Ascending aorta (tissue), 2 donors: ENCODE measurements at places on chromosomes 7 and 10. TPM values are rescaled to one million over a fixed set of nuclear protein-coding genes. Genes with fewer than 3 reads are reported as not detected.

DNA sequence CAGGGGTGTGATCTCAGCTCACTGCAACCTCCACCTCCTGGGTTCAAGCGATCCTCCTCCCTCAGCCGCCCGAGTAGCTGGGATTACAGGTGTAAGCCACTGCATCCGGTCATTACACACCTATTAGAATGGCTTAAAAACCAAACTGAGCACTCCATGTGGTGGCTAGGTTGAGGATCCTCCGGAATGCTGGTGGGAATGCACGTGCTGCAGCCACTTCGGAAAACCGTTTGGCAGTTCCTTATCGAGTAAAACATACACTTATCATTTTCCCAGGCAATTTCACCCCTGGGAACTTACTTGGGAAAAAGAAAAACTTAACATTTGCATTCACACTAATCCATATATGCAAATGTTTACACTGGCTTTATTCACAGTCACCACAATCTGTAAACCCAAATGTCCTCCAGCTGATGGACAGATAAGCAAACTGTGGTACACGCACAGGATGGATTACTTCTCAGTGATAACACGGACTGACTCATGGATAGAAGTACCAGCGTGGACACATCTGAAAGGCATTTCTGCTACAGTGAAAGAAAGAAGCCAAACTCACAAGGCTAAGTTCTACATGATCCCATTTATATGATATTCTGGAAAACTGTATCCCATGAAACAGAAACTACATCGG lies 20.4 kb downstream of the RFC2 start:
- no peak overlapping the region for H3K4me3 ChIP-seq
- H3K27me3 ChIP-seq: no peaks in the 10 kb centered on the region
- H3K4me1 ChIP-seq: no peaks in the 10 kb centered on the region
- H3K27ac ChIP-seq: no peak overlapping the region

The ODAD2 gene
- total RNA-seq: not detected

The NCF1 gene
- total RNA-seq: 4.0 TPM

GRCh38 chr10:7084280-7085005 lies 326.4 kb downstream of the SFMBT2 start:
- no peaks in the 10 kb centered on the region for H3K27me3 ChIP-seq
- no peaks in the 10 kb centered on the region for H3K4me1 ChIP-seq
- no peak overlapping the region for H3K4me3 ChIP-seq
- no peak for DNase-seq
- H3K36me3 ChIP-seq: no peaks in the 10 kb centered on the region

The FRAT1 gene
- total RNA-seq: 5.2 TPM

The TCAF2 gene
- 0.64 TPM for total RNA-seq
